ENCODE measurements at places on chromosomes 4 and X. TPM values are rescaled to one million over a fixed set of nuclear protein-coding genes. Genes with fewer than 3 reads are reported as not detected.

NWD2 gene
- 12.5 TPM for total RNA-seq

GAGE2A gene
- not detected for total RNA-seq

BMX gene
- total RNA-seq = not detected

VCX3A gene
- 0.58 TPM for total RNA-seq

AKAP4 gene
- not detected for total RNA-seq

SPIN4 gene
- total RNA-seq = 6.5 TPM

GRCh38 chr4:142352712-142353111 is 493.4 kb downstream of the INPP4B start:
- DNase-seq = no peak

DNA sequence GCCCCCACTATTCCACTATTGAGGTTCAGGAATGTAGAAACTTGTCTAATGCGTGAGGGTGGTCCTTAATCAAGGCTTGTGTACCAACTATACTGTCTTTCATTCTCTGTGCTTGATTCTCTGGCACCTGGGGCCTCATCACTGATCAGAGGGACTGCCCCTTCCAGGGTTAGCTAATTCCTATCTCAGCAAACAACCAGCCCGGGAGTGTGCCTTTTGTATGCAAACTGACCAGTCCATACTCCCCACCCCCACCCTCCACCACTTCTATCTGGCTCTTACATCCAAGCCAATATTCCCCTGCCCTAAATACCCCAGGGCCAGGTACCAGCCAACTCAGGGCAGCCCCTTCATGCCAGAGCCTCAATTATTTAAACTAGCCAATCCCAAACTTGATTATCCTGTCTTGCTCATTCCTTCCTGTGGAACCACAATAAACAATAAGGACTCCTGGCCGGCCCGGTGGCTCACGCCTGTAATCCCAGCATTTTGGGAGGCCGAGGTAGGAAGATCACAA is 59.3 kb downstream of the FTHL17 start:
- no peak for DNase-seq

GRCh38 chr4:63214076-63214475 is 1195.2 kb downstream of the TECRL start:
- DNase-seq = no peak

DNA sequence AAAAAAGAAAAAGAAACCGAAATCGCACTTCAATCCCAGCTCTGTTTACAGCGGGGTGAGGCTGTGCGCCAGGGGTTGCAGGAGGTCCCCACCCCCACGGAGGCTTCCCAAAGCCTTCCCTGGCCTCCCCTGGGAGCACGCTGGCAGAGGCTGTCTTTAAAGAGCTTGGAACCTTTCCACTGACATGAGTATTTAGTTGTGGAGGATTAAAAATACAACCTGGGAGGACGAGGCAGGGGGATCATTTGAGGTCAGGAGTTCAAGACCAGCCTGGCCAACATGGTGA is 69.1 kb downstream of the PPP2R2C start:
- DNase-seq = no peak

- no peak for DNase-seq
Measured at GRCh38 chr4:79993476-79993875, 79.6 kb downstream of the ANTXR2 start.

DNA sequence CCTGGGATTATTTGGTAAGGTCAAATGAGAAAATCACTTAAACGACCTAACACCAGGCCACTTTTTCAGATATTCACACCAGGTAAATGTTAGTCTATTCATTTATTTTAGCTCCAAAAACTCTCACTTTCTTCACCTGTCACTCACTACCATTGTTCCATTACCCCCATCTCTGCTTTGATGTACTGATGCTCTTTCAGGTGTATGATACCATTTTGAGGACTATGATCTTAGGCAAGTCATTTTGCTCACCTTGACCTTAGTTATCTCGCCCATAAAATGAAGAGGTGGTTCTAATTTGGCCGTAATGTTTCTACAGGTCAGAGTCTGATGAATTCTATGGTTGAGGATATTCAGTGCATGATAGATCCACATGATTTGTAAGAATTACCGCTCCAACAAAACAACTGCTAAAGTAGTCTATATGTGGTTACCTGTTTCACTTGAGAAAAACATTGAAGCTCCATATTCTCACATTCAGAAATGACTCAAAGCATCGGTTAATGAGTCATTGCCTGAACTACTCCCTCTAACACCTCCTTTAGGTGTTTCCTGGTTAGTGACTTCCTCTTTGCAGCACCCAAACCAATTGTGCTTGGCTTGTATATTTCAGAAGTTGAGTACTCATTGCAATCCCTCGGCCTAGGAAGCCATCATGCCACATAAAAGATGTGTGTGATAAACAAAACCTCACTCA is 4.5 kb downstream of the DTHD1 start:
- no peak for DNase-seq

DNA sequence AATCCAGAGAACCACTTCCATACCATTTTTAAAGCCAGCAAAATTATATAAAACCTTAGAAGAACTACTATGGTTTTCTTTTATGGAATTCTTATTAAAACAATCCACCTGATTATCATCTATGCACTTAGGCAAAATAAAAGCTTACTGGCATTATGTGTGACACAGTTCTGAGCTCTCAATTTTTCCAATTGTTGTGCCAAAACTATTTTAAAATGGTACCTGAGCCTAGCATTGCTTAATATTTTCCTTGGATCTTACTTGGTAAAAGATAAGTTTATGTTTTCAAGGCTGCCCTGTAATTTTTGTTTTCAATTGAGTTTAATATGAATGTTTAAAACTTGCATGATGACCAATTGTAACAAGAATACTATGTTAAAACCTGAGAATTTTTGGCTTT is 201.3 kb downstream of the MAD2L1 start:
- DNase-seq = no peak

DNA sequence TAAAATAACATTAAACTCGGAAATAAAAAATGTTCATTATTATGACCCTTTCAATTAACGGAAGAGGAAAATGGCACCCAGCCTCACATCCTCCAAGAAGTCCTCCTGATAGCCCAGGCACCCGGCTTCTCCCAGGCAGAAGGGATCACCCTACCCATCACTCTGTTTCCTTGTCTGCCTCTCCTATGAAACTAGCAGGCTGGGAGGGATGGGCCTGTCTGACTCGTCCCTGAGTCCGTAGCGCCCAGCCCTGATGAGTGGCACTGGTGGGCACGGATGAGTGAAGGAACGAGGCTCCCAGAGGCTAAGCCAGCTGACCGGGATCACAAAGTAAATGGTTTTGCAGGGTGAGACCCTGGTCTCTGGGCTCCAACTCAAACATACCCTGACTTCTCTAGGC is 28.6 kb upstream of the KIAA0232 start:
- DNase-seq = no peak

Measured in dorsolateral prefrontal cortex (tissue), 122 donors.